AG20443 (cell line): ENCODE measurements at places on chromosomes 4 and X.

GRCh38 chr4:156439576-156440200, 486.0 kb upstream of the CTSO start:
- DNase-seq = no peak

DNA sequence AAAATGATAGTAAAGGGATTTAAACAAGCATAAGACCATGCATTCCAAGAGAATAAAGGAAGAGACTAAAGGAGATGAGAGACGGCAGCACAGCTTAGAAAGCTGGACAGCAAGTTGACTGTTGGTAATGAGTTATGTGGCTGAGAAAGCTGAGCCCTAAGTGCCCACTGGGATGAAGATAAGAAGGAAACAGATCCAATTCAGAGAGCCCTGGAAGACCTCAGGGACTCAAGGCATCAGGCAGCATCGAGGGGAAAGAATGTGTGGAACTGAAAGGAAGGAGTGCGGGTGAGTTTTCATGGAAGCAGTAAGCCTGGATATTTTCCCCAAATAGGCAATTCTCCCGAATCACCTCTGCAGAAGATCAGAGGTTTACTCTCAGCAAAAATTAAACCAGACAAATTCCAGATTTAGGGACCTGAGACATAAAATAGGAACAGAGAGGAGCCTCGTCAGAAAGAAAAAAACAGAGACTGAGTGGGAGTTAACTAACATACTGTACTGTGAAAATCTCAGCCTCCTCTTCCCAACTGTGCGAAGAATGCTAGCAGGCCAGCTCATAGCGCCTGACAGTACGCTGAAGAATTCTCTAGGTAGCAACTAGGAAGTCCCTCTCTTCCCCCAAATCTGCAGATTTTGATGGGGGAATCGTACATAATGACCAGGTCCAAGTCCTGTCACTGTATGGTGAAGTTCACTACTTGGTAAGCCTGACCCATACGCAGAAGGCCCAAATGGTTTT, 187.7 kb upstream of the TAPT1 start:
- no peak for DNase-seq

- DNase-seq = no peak
Observed at GRCh38 chr4:172772781-172773180, 395.8 kb upstream of the GALNT7 start.

DNA sequence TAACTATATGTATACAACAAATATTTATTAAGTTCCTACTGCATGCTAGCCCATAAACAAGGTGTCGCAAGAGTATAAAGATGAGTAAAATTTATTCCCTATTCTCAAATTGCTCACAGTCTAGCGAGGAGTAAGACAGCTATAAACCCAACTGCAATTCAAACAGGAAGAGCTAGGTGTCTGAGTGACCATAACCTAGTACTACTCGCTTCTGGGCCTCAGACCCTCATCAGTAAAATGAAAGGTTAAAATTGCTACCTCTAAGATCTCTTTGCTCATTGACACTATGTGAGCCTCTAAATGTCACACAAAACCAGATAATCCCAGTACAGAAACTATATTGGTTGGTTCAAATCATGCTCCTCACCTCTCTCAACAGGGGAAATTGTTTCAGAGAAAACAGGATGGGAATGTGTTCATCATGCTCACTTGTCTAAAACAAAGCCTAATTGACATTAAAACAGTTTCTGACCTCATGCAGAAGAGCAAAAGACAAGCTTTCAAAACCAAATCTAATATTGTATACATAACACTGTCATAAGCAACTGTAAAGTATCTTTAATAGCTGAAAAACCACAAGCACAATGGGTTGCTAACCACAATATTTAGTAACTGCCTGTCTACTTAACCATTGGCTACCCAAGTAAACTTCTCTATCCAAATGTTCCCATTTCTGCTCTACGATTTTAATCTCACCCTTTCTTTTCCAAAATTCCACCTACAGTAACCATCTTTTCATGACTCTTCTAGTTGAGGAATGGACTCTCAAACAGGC, 264.6 kb upstream of the FMR1 start:
- no peak for DNase-seq

- DNase-seq = peak; percentile 21
Observed at GRCh38 chrX:153414856-153415510, 3.7 kb downstream of the ZFP92 start.

DNA sequence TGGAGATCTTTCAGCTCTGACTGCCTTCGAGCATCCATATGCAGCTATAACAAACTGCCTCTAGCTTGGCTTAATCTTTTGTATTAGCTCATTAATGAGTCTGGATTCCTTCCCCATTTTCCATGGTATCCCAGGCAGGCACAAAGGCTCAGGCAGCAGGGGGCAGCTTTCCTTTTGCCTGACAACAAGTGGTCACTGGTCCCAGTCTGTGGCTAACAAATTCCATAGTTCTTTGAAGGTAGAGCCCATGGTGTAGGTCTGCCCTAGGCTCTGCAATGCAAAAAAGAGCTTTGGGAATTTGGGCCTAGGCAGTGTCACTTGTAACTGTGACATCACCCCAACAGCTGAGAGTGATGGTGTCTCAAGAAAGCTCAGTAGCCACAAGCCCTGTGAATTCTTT, 234.4 kb upstream of the GPC4 start:
- no peak for DNase-seq

DNA sequence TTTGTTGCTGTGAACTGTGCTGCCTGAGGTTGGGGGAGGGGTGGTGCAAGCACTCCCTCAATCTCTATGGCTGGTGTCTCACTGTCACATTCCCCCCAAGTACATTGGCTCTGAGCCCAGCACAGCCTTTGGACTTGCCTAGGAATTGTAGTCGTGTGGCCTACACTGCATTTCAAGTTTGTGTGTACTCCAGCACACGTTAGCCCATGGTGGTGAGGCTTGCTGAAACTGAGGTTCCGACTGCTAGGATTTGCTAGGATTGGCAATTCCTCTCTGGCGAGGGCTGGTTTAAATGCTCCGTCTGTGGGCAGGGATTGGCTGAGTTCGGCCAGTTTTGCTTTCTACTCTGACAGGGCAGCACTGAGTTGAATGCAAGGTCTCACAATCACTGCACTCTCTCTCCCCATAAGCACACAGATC, 121.7 kb upstream of the CXXC4 start:
- no peak for DNase-seq

GRCh38 chrX:135389243-135389642, 32.5 kb upstream of the SMIM10L2A start:
- DNase-seq = no peak

GRCh38 chr4:2095236-2096072, 36.3 kb downstream of the NAT8L start:
- DNase-seq = peak; percentile 22

- DNase-seq = no peak
Observed at GRCh38 chrX:10507876-10508275, 112.5 kb downstream of the MID1 start.

DNA sequence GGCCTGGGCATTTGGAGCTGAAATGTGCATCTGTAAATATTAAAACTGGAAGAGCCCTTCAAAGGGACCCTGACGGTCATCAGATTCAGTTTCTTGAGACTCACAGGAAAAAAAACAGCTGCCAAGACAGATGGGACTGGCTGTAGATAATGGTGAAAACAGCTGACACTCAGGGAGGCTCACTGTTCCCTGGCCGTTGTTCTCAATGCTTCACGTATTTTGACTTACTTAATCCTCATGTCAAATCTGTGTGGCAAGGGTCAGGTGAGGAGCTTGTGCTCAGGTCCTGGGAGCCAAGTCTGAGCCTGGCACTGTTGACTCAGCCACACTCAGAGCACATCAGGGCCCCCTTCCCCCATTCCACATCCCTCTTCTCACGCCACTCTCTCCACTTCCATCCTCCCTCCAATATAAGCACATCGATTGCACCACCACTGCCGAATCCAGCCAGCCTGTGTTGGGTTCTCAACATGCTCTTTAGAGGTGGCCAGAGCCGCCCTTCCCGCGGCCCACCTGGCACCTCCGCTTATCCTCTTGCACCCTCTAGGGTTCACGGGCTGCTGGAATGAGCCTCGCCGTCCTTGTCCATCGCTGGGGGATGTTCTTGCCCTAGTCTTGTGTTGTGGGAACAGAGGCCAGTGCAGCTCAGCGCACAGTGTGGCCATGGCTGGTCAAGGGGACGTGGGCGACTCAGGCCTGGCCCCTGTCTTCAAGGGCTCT, 40.1 kb downstream of the EVC start:
- no peak for DNase-seq

DNA sequence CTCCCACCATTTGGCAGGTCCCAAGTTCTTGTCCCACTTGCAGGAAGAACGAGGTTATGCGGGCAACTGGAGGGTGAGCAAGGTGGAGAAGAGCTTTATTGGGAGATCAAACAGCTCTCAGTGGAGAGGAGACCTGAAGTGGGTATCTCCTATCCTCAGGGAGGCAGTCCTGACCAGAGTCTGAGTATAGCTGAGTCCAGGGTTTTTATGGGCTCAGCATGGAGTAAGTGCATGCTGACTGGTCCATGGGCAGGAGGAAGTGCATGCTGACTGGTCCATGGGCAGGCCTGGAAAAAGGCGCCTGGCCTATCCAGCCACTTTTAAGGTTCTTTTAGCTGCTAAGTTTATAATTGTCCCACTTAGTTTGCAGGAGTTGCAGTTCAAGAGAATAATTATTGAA, 7.4 kb upstream of the HNRNPD start:
- DNase-seq = no peak

DNA sequence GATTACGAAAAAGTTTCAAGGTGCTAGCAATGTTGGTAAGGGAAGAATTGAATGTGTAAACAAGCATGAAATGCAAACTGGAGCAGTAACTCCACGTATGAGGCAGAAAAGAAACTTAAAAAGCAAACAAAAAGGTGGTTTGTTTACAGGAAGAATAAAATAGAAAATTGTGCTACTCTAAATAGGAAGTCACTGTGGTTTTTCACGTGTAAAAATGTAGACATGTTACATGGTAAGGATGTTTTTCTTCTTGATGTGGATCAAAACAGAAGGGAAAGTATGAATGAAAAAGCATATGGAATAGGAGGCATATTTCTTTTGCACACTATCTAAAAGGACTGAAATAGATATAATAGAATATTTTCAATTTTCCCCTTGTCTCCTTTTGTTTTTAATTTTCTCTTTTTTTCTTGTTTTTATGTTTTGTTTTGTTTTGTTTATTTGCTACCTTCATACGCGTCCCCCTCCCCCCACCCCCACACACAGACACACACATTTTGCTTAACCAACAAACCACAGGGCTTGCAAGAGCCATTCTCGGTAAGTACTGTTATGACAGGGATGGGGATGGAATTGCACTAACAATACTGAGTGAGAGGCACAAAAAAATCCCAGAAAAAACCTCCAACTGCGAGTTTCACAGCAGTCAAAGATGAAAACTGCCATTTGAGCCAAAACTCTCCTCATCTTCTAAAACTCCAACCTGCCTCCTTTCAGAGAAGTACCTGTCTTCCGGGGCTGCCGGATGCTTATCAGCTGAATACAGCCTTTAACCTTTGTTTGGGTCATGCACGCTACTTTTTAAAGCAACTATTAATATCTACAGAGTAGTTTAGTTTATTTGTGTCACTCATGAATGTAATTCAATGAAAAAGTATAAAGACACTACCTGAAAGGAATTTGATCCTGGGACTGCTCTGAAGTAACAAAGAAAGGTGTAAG, 135.8 kb downstream of the IL15 start:
- no peak for DNase-seq

DNA sequence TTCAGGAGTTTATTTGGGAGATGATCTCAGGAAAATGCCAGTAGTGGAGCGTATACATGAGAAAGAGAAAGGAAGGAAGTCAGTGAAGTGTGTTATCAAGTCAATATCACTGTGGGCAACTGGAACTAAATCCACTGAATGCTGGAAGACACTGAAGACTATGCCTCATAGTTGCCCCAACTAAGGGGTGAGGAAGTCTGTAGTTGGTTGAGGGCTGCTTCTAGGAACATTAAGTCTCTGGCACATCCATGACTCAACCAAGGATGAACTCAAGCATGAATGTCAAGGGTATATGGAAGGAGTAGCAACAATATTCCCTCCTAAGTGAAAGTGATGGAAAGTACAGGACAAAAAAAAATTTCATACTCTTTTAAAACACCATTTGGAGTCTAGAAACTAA, 167.9 kb downstream of the MAGEB17 start:
- no peak for DNase-seq

DNA sequence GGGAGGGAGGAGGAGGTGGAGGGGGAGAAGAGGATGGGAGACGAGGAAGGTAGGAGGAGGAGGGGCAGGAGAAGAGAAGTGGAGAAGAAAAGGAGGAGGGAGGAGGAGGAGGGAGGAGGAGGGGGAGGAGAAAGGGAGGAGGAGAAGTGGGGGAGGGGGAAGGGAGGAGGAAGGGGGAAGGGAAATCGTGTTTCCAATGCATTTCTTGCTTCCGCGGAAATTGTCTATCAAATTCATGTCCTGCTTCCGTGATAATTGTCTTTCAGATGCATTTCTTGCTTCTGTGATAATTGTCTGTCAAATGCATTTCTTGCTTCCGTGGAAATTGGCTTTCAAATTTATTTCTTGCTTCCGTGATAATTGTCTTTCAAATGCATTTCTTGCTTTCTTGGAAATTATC, 43.3 kb downstream of the CRLF2 start:
- DNase-seq = no peak

DNA sequence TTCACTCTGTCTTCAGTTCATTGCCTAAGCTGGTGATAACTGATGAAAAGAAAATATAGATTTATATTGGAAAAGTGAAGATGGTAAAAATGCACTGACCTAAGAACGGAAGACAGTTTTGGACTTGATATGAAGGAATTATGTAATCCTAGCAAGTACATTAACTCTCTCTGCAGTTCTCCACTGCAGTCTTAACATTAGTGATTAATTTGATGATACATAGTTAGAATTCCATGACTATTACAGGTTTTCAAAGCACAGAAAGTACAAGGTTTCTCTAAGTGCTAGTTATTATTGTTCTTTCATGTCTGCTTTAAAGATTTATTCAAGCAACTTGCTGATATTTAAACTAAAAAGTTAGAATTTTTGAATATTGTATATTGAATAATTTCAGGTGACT, 1591.7 kb upstream of the ADGRL3 start:
- no peak for DNase-seq

- no peak for DNase-seq
Observed at GRCh38 chr4:90718931-90719330, 591.7 kb downstream of the CCSER1 start.

GRCh38 chrX:101617211-101618191, at the start of gene ARMCX6:
Gene ARMCX6 (minus strand): TSS chrX:101618000. CDS start chrX:101616620, 1,380 bp downstream.
- DNase-seq = peak; percentile 80

- DNase-seq = no peak
Observed at GRCh38 chr4:85837439-85837733, 362.4 kb downstream of the ARHGAP24 start.

- DNase-seq = no peak
Observed at GRCh38 chrX:20383477-20383876, 116.8 kb upstream of the RPS6KA3 start.

DNA sequence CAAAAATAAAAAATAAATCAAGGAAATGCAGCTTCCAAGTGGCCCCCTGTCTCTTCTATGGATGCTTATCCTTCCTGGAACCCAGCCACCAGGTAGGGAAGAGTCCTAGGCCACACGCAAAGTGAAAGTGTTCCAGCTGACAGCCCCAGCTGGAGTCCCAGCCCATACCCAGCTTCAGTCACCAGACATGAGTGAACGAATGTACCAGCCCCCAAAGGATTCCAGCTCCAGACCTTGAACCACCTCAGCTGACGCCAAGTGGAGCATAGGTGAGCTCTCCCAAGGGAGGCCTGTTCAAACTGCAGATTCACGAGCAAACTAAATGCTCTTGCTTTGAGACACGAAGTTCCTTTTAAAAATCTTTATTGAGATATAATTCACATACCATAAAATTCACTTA, 62.0 kb downstream of the BCOR start:
- no peak for DNase-seq
